Uterus (tissue), 4 donors: ENCODE measurements at places on chromosomes 16 and 17.

- no peak for DNase-seq
Observed at GRCh38 chr17:4009186-4009785, 45.0 kb upstream of the ATP2A3 start.

DNA sequence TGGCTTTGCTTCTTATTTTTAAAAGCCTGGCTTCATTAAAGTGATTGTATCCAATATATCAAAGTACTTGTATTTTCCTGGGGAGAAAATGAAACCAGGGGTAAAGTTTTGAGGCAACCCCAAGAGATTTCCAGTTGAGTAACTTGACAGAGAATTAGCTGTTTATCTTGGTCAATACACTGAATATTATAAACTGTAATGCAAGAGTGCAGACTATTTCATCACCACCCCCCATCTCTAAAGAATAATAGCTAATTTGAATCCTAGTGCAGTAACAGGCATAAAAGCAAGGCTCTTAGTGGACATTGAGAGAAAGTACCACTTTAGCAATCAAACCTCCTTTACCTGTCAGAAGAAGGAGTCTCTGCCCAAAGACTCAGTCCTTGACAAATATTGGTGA is 27.0 kb downstream of the IRX6 start:
- DNase-seq = no peak

DNA sequence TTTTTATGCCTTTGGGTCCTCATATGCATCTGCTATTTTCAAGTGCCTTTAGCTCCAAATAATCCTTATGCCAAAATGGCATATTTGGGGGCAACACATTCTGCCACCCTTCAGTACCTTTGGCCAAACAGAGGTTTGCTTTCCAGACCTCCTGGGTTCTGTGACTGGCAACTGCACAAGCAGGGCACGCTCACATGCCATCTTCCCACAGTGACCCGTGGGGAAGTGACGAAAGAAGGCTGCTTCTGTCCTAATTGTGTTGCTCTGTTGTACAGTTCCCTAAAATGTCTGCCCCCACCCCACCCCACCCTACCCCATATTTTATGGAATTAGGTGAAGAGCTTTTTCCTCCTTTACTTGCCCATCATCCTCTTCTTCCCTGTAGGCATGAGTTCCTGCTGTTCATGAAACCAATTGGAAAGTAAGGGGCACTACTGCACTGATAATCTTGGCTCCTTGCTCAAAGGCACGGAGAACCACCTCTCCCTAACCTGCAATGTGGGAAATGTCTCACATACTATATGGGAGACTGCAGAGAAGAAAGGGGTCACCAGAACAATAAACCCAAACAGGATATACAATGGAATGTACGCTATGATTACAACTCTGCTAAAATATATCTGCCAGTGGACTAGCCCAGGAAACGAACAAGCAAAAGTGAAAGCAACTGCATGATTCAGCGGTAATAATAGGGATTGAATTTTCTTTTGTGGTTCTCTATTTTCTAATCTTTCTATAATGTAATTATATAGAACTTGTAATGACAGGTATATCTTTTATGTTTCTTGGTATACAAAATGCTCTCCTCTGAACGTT is 3.3 kb upstream of the SLFN12L start:
- no peak for DNase-seq

DNA sequence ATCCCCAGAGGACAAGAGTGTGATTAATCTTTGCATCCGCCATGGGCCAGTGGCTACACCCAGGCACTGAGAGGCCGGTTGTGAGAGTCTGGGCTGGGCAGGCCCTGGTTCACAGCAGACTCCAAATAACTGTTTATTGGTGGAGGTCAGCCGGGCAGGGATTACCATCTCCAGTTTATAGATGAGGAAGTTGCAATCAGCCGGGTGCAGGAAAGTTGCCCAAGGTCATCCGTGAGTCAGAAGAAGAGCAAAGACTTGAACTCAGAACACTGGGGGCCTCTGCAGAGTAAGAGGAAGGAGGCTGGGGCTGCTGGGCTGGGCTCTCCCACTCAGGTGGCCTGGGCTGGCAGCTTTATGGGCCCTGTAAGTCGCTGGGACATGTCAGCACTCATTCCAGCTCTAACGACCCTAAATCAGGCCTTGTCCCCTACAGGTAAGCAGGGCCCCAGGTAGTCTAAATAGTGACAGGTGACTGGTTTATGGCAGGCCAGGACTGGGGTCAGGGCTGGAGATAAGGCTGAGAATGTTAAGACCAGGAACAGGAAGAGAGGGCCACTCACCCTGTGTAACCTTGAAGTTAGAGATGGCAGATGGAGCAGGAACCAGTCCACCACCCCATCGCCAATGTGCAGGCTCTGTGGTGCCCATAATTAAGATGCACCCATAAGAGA is 2.1 kb upstream of the CA4 start:
- DNase-seq = no peak

GRCh38 chr16:14344292-14344691 is 273.2 kb downstream of the MRTFB start:
- DNase-seq = no peak

- no peak for DNase-seq
Observed at GRCh38 chr17:41417127-41417526, 7.3 kb downstream of the KRT37 start.

DNA sequence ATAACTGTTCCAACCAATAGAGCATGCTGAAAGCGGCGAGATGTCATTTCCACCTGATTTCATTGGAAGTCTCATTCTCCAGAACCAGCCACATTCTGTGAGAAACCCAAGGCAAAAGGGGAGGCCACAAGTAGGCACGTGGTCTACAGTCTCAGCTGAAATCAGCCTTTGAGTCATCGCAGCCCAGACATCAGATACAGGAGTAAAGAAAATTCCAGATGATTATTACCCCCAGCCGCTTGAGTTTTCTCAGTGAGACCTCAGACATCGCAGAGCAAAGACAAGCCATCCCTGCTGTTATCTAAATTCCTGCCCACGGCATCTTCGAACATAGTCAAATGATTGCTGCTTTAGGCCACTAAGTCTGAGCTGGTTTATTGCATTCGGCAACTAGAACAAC is 23.1 kb downstream of the STAT3 start:
- no peak for DNase-seq

DNA sequence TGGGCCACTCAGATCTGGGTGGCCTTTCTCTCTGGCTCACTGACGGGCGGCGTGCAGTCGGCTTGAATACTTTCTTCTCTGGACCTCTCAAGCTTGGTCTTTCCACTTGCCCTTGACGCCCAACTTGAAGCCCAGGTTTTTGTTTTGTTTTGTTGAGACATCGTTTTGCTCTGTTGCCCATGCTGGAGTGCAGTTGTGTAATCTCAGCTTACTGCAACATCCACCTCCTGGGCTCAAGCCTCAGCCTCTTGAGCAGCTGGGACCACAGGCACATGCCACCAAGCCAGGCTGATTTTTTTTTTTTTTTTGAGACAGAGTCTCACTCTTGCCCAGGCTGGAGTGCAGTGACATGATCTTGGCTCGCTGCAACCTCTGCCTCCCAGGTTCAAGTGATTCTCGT is 22.7 kb upstream of the KIF19 start:
- no peak for DNase-seq
